ENCODE measurements at places on chromosomes 2 and 18.

DNA sequence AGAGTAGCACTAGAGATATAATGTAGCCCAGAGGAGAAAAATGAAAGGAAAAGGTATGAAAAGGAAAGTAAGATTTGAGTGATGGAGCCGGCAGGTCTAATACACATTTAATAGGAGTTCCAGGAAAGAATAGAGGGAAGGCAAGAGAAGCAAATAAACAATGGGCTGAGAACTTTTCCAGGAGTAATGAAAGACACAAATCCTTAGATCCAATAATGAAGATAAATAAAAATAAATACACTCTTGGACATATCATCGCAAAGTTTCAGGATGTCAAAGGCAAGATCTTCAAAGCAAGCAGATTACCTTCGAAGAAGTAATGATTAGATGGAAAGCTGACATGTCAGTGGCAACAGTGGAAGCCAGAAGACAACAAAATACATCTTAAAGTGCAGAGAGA is 102.0 kb upstream of the YWHAQ start:
- DNase-seq = no peak

DNA sequence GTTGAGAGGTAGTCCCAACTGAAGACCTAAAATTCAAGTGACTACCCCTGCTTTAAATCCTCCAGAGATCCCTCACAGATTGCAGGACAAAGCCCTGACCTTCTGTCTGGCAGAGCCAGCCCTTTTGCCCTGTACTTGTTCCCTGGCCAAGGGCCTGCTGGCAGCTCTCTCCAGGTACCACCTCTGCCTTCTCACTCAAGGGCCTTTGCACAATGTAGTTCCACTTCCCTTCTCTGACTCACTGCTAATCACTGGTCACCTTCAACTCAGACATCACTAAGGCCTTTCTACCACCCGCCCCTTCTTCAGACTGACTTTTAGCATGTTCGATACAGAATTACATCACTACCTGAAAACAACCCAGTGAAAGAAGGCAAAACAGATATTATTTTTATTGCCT is 411.0 kb downstream of the TMEM182 start:
- no peak for DNase-seq

DNA sequence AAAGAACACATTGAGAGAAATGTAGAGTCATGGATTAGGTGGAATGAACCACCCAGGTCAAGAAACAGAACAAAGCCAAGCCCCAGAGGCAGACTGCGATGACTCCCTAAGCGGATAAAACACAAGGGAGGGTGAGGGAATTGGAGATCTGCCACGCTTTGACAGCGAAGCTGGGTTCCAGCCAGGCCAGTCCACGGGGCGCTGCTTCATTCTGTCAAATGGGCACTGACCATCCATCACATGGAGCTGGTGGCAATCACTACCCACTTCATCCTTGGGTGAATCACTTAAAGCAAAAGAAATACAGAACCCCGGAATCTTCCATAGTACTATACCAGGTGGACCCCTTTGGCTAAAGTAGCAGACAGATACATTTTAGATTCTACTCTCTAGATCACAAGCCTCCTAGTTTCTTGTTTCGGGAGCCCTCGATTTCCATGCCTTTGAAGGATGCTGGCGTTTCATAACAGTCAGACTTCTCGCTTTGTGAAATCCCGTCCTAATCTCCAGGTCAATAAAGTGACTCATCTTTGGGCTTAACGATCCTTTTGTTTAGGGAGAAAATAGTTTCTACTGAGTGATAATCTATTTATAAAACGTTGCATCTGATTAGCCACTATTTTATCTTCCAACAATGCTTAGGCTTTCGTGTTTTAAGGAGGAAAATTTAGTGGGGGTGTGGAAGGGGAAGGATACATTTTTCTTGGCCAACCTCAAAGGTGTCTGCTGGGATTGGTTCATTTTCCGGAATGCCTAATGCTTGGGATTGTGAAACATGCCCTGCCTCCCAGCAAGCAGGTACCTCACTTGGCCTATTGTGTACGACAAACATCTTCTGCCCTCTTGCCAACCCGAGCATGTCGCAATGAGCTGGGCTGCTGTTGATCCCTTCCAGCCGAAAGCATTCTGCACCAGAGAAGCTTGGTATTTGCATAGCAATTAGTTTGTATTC is 44.1 kb upstream of the HDAC4 start:
- no peak for DNase-seq

GRCh38 chr2:169091761-169092519 is 22.6 kb downstream of the DHRS9 start:
- DNase-seq = no peak

DNA sequence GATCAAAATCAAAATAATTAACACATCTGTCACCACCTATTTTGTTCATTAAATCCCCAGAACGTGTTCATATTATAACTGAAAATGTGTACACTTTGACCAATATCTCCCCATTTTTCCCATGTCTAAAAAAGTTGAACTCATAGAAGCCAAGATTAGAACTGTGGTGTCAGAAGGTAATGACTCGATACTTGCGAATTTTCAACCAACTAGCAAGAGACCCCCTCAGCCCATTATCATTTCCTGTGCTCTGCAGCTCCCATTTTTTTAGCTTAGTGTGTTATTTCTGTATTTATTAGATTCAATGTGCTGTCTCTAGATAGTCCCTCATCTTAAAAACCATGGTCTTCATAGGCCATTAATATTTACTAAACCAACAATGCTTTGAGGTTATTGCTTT is 248.7 kb upstream of the PIK3C3 start:
- no peak for DNase-seq

GRCh38 chr2:201798252-201798913 is 8.0 kb upstream of the CDK15 start:
- DNase-seq = no peak

DNA sequence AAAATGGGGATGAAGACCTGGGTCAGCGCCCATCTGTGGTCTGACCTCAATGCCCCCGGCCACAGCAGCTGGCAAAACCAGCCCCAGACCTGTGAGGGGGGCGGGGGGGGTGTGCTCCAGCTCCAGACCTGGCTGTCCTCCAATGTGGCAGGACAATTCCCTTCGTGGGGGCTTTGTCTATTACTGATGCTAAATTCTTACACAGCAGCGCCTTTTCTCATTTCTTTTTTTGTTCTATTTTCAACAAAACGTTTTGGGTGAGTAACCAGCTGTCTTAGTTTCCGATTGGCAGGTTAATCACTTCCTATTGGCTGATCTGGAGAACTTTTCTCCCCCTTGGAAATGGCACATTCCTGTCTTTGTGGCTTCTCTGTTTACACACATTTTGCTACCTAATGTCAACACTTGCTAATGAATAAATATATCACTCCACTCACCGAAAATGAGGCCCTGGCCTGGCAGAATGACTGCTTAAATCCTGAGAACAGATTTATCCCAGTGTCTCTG is 4.4 kb downstream of the SMAD7 start:
- DNase-seq = no peak

DNA sequence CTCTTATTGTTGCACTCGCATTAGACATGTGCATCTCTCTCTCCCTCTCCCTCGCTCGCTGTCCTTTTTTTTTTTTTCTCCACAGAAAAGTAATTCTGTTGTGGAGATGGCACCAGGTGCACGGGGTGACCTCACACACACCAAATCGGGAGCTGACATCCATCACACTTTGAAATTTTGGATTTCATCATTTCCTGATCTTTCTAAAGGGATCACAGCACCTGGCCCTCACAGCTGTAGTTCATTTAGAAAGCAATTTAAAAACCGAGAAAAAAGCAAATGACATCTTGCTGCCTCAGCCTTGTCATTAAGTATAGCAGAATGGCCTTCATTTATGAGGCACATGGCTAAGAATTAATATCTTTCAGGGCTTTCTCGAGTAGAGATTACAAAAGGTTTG is 717.2 kb downstream of the RNF144A start:
- peak; percentile 87 for DNase-seq

- no peak for DNase-seq
These were observed 9.6 kb downstream of the SH3YL1 start for GRCh38 chr2:254241-254640.

DNA sequence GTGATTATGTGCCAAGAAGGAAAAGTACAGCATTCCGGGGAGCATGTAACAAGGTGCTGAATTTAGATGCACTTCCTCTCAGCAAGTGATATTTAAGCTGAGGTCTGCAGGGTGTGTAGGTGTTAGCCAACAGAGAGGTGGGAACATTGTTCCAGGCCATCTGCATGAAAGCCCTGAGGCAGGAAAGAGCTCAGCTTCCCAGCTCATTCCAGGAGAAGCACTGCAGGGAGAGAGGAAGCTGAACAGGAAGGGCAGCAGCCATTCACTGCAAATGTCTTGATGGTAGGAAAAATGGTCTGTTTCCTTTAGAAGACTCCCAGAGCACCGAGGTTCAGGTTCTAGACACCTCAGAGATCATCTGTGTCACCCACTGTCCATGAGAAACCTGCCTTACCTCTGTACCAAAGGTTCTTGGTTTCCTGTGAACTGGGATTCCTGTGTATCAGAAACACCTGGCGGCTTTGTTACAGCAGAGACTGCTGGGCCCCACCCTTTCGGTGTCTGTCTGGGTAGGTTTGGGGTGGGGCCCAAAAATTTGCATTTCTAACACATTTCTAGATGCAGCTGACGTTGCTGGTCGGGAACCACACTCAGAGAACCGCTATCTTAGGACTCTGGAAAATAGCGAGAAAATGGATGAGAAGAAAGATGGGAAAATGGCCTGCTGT is 84.0 kb downstream of the RTN4 start:
- DNase-seq = no peak

DNA sequence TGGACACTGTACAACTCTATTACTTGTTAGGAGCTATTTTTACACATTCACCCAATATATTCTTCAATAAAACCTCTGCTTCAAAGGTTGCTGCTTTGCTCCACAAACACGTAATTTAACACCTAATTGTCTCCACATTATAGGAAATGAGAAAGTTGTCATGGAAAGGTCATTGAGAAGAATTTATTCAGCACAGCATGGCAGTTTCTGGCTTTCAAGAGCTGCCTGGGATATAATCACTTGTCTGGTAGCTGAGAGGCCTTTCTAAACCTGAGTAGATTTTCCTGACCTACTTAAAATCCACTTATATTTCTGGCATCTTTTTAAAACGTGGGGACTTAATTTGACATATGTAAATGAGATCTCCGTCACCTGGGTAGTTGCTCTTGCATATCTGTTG is 216.1 kb downstream of the ZNF804A start:
- DNase-seq = peak; percentile 19

DNA sequence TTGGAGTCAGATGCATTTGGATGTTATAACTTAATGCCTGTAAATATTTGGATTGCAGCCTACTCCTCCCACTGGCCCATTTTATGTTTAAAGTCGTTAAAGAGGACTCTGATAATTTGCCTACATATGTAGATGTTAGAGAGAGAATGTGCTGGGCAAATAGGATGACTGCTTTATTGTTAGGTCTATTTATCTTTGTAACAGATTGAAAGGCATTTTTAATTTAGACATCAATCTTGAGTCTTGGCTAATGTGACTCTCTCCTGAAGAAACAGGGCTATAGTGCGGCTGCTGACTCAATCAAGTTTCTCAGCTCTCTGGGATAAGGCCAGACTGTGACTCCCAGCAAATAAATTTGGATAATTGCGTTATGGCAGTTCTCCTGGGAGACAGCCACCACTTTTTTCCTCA is 1101.4 kb downstream of the CBLN2 start:
- peak; percentile 34 for DNase-seq

DNA sequence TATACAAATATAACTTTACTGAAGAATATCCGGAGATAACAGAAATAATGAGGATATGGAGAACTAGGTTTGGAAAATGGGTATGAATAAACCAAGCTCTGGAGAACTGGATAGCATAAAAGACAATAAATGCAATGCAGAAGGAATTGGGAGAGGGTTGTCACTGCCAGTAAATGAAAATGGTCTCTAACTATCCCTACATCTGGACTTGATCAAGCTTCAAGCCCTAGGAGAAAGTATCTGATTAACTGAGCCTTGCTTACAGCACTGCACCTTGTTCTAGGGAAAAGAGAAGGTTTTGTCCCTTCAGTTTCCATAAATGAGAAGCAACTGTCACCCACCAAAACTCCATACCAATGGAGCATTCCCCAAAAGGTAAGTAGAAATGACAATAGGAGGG is 514.6 kb upstream of the ZEB2 start:
- DNase-seq = no peak

DNA sequence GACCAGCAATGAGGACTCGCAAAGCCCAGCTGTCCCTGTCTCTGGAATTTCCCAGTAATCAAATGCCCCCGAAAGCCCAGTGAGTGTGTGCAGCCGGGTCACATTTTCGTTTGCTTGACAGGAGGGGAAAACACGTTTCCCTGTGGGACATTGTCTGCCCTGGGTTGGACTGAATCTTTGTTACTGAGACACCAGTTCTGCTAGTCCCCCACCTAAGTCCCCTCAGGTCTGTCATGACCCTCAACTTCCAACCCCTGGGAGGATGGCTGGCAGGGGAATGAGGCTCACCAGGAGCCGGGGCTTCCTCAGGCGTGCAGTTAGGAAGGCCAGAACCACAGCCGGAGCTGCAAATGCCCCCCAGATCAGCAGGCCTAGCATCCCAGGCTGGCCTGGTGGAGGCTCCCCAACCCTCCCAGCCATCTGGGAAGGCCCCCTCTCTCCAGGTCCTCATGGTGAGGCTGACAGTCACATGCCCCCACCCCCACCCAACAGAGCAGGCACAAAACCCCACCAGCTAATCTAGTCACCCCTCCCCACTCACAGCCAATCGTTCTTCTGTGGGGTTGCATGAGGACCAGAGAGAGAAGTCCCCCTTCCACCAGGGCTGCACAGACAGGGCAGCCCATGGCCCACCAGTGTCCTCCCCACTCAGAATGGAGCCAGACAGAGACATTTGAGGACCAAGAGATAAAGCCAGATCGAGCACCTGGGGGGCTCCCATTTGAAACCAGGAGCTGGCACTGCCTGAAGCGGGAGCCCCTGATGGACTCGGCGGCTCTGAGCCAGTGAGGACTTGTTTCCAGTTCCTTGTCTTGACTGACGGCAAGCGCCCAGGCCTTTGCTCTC is 33.6 kb downstream of the CYP26B1 start:
- DNase-seq = no peak

DNA sequence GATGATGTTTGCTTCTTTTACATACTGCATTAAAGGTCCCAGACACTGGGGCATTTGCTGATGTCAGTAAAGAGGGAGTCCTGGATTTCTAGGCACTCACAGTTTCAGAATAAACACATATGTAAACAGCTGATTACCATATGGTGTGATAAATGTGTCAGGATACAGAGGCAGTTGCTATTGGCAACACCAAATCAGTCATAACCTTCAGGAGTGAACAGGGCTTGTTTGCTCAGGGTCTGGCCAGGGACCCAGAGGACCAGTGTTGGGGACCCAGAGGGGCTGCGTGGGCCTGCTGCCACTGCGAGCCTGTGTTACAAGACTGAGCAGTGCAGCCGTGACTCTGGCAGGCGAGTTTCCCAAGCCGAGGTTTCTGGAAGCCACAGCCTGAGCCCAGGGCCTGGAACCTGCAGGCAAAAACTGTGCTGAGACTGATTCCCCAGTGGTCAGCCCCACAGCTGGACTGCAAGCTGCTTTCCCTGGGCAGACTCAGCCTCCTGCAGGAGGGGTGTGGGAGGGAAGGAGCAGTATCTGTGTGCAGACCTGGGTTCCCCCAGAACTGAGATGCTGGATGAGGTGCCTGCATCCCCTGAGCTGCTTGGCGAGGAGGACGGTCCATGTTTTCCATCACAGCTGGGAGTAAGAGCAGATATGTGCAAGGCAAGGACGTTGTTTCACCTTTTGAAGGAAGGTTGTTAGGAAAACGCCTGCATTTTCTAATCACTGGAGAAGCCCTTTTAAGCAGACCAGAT is 23.6 kb downstream of the ASAP2 start:
- no peak for DNase-seq
